ENCODE measurements at places on chromosomes 7 and 10.

- no peak for DNase-seq
These were observed 351.2 kb downstream of the PHTF2 start for GRCh38 chr7:78149787-78150186.

- DNase-seq: no peak
These were observed 91.0 kb downstream of the ELFN1 start for GRCh38 chr7:1761097-1761496.

GRCh38 chr7:2023877-2024566 lies 208.7 kb downstream of the MAD1L1 start:
- DNase-seq: no peak

DNA sequence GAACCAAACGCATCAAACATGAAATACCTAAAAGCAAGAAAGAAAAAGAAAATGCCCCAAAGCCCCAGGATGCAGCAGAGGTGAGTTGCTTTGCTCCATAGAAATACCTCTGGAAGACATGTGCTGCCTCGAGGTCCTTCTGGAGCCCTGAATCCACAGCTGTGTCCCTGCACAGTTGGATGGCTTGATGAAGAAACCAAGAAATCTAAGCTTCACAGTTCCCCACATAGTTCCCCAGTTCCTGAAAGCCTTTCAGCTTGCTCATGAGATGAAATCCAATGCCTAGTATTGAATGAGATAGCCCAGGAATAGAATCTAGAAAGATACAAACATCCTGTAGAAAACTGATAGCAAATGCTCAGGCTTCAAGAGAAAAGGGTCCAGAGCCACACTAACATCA lies 182.8 kb downstream of the RTKN2 start:
- DNase-seq: no peak

DNA sequence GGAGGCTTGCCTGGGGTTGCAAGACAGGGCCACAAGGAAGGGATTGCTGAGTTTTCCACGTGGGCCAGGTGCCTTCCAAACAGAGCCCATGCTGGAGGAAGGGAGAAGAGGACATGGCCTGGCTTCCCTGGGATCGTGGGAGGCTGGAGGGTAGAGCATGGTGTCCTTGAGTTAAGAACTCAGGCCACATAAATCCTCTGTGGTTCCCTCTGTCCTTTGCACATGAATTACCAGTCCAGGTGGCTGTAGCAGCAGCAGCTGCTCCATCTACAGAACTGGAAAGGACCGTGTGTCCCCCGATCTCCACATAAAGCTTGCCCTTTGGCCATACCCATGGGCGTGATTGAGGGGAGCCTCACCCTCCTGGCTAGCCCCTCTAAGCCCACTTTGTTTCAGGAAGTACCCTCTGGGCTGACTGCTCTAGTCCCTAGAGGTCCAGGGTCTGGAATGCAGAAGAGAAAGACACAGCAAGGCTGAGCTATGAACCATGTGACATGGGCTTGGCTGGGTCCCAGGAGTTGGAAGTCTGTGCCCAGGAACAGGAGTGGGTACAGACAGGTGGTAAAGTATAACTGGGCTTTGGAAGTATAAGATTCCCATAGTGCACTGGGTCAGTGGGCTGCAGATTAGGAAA lies 84.9 kb downstream of the C10orf105 start:
- peak; percentile 1 for DNase-seq

DNA sequence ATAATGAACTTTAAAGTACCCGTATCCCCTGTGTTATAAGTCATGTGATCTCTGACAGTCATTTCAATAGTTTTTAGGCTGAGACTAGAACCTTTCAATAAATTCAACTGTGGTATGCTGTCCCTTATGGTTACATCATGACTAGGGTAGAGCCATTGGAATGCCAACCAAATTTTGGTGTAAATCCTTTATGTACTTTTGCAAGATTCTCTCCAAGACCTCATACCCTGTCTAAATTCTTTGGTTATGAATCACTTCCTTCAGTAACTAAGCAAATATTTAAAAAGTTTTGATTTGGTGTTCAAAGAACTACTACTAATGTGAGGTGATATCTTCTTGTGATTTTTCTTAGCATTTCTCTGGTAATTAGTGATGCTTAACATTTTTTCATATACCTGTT lies 20.8 kb upstream of the OR6B1 start:
- DNase-seq: no peak

- no peak for DNase-seq
These were observed 72.5 kb downstream of the TAF3 start for GRCh38 chr10:7890781-7891180.

DNA sequence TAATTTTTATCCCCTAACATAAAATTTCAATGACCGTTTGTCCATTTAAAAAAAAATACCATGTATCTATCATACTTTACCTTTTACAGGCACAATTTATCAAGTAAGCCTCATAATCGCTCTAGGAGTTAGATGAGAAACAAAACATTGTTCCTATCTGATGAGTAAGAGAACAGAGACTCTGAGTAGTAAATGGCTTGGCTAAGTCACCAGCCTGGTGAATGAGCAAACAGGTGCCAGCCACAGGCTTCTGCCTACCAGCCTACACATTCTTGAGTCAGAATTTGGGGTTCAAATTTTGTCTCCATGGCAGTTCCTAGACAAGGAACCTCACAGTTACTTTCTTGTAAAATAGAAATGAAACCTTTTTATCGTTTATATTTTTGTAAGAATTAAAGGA lies 235.4 kb downstream of the HGF start:
- no peak for DNase-seq

DNA sequence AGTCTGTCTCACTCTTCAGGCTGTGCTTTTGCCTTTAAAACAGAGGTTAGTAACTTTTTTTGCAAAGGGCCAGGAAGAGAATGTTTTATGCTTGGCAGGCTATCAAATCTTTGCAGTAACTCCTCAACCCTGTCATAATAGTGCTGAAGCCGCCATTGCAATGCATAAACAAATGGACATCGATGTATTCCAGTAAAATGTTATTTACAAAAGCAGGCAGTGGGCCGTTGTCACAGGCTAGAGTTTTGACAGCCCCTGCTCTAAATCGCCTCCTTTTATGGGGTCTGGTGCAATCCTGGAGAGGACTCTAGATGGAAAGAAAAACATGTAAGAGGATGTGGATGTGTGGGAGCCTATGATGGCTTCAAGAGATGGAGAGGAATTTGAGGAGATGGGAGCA lies 568.3 kb downstream of the TYW1 start:
- DNase-seq: no peak

GRCh38 chr7:1843271-1843861 lies 173.3 kb downstream of the ELFN1 start:
- DNase-seq: no peak

DNA sequence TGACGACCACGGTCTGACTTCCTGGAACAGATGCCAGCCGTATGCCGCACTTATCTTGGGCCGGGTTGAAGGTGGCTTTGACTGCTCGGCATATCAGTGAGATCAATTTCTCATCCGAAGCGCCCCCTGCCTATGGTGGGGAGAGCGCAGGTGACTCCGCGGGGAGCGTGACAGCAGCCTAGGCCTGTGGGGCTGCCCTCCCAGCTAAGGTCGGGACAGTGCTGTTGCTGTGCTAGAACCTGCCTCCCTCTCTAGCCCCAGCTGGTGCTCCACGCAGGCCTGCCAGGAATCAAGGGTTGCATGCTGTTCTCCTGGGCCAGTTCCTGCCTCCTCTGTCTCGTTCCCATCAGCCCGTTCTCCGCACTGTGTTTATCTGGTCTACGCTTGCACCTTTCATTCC lies 49.8 kb downstream of the PODXL start:
- DNase-seq: no peak

DNA sequence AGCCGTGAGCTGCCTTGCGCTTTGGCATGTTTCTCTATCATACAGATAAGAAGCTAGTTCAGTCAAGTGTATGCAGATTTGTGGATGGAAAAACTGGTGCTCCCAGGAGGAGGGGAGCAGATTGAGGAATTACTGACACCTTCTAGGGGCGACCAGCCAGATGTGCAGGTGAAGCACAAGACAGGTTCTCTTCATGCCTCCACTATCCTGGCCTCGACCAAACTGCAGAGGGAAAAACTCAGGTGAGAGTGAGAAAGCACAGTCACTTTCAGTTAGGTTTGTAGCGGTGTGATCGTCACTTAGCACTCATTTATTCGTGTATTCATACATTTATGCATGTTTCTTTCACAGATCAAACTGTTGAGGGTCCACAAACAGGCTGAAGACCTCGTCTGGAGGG lies 600 bp upstream of the DBNL start:
- no peak for DNase-seq

- DNase-seq: no peak
These were observed 84.3 kb downstream of the CFTR start for GRCh38 chr7:117564080-117564479.

DNA sequence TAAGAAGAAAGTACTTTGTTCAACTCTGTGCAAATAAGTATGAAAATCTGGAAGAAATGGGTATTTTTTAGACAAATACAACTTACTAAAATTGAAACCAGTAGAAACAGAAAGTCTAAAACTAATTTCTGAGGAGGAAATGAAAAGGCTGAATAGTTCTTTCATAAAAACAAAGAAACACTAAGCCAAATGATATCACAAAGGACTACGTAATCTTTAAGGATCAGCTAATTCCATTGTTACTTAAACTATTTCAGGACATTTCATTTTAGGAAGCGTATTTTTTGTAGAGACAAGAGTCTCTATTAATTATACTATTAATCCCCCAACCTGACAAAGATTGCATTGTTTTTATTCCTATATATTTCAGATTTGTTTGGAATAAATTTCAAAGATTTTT lies 11.2 kb upstream of the CCSER2 start:
- peak; percentile 28 for DNase-seq

DNA sequence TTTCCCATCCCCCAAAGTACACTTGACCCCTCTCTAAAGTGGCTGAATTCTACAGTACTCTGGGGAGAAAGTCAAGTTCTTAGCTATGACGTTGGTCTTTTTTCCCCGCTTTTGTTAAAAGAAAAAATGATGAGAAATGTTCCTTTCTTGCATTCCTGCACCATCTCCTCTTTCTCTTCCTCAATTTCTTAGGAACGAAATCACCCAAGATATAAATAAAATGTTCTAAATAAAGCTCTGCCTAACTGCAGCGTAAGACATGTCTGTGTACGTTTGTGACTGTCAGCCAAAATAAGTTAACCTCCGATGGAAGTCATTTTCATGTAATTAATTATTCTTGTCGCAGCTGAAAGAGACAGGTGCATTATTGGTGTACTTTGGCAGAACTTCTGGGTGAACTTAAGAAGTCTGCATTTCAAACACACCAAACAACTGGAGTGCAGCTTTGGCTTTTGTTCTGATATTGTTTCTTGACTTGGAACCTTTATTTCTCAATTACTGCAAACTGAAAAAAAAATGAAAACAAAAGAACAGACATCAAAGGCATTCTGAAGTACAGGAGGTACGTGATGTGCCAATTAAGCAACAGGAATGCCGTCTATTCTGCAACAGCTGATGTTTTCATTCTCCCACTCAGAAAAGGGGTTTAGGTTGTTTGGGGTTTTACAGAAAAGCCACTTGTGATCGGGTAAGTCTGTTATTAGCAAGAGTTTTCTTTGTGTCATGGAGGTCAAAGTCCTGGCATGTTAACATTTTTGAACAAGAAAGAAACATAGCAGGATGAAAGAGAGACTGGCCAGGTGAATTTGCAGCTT lies 82.4 kb upstream of the SDK1 start:
- DNase-seq: no peak

DNA sequence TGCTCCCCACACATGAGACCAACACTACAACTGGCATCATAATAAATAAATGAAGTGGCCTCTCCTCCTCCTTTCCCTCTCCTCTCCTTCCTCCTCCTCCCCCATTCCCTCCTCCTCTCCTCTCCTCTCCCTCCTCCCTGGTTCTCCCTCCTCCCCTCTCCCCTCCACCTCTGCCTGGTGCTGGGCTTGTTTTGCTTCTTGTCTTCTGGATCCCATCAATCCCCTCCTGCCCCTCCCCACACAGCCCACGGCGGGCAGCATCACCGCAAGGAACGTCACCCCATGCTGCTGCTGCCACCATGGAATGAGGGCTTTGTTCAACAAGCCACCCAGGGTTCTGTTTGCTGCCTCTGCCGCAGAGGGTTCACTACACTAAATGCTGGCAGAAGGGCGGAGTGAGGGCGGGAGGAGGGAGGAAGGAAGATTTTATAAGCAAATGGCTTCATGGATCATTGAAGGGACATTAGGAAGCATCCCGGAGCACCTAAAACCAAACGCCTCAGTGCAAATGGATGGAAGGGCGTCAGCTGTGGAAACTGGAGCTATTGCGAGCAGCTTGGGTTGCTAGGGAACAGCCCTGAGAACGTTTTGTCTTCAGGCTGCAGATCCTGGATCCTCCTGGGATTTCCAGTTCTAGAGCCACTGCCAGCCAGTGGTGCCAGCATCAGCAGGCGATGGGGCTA lies 379.7 kb upstream of the ZMIZ1 start:
- DNase-seq: peak; percentile 34

DNA sequence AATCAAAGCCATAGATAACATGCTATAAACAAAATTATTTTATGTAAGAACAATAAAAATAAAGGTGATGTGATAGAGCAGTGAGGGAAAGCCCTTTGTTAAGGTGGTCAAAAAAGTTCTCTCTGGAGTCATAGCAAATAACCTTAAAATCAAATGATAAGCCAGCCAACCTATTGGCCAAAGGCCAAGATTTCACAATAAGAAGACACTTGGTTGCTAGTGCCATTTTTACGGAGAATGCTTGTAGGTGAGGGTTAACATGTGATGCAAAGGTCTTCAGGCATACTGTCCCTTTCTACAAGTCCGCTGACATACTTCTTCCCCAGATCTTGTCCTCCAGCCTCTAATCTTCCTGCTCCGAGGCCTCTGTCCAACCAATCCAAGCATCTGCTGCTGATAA lies 98.2 kb upstream of the ARID5B start:
- DNase-seq: no peak

- peak; percentile 2 for DNase-seq
These were observed 187.7 kb downstream of the MTERF1 start for GRCh38 chr7:91692800-91693199.

DNA sequence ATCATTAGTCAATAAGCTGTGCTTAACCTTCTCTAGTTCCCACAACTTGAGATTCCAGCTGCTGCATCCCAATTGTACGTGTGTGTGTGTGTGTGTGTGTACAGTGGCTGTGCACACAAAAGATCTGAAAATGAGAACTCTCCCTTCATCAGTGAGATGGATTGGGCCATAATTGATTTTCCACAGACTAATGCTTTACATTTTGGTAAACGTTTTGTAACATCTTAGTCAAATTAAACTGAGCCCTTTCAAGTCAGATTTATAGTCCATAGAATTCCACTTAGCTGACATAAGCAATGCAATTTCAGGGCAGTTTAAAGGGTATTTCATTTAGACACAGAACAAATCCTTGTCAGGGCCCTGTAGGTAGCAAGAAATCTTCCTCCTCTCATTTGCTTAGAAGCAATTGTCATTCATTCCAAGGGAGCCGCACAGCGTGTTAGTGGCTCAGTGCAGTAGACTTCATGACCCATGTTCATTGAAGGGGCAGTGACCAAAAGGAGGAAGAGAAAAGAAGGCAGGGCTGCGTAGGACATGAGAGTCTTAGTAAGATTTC lies 1123.5 kb upstream of the AUTS2 start:
- DNase-seq: no peak

GRCh38 chr10:75018686-75019307 lies 92.7 kb upstream of the SAMD8 start:
- DNase-seq: no peak
